Mesendoderm (in vitro differentiated cells): ENCODE measurements at places on chromosomes 13 and 19.

- DNase-seq: peak; percentile 99
Measured at GRCh38 chr13:35855531-35856019, 275.6 kb downstream of the DCLK1 start.

GRCh38 chr13:99218969-99219368, 18.3 kb downstream of the UBAC2 start:
- no peak for DNase-seq

DNA sequence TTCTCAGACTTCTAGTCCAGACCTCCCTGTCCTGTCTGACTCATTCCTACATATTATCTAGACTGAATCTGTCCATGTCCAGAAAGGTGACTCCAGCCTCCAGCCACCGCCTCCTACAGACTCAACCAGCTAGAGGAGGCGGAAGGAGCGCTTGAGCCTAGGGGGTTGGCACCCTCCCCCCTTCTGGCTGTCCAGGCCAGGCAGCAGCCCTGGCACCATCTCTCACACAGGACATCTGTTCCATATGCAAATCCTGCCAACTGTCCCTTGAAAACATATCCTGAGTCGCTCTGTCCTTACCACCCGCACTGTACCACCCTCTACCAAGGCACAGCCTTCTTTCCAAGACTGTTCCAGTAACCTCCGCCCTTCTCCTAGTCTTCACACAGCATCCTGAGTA, 150.7 kb upstream of the WASF3 start:
- DNase-seq: no peak

DNA sequence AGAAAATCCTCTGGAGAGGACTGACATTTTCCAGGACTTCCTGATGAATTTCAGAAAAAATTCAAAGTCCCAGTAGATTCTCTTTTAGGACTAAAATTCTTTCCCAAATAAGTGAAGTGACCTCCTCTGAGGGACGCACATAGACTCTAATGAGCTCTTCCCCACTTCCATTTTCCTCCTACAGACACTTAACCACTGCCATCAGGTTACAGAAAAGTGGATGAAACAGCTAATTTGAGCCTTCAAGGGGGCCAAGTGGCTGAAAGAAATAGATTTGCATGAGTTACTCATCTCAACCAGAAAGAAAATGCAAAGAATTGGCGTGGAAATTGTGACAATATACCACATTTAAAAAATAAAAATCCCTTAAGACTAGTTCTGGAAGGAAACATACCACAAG, 185.3 kb upstream of the EDNRB start:
- DNase-seq: no peak

- no peak for DNase-seq
Measured at GRCh38 chr13:108315991-108316390, 46.5 kb downstream of the TNFSF13B start.

GRCh38 chr13:86541461-86541860, 742.2 kb upstream of the SLITRK6 start:
- no peak for DNase-seq

DNA sequence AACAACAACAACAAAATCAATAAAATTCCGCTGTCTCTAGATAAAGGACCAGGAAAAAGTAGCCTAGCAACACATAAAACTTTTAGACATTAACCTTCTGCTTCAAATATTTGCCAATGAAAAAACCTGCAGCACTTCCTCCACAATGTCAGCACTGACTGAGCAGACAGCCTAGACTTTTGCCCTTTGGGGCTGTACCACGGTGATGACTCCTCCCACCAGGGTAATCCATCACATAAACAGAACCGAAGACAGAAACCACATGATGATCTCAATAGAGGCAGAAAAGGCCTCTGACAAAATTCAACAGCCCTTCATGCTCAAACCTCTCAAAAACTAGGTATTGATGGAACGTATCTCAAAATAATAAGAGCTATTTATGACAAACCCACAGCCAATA, 30.2 kb upstream of the TRPC4 start:
- DNase-seq: no peak

DNA sequence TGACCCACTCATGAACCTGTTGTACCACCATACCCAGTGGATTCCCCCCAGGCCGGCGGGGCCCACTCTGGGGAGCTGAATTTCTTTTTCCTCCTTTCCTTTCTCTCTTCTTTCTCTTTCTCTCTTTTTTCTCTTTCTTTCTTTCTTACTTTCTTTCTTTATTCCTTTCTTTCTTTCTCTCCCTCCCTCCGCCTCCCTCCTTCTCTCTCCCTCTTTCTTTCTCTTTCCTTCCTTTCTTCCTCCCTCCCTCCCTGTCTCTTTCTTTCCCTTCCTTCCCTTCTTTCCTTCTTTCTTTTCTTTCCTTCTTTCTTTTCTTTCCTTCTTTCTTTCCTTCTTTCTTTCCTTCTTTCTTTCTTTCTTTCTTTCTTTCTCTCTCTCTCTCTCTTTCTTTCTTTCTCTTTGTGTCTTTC, 327.7 kb downstream of the ZNF536 start:
- DNase-seq: no peak

- DNase-seq: no peak
Measured at GRCh38 chr13:98819382-98820010, 67.0 kb upstream of the SLC15A1 start.

DNA sequence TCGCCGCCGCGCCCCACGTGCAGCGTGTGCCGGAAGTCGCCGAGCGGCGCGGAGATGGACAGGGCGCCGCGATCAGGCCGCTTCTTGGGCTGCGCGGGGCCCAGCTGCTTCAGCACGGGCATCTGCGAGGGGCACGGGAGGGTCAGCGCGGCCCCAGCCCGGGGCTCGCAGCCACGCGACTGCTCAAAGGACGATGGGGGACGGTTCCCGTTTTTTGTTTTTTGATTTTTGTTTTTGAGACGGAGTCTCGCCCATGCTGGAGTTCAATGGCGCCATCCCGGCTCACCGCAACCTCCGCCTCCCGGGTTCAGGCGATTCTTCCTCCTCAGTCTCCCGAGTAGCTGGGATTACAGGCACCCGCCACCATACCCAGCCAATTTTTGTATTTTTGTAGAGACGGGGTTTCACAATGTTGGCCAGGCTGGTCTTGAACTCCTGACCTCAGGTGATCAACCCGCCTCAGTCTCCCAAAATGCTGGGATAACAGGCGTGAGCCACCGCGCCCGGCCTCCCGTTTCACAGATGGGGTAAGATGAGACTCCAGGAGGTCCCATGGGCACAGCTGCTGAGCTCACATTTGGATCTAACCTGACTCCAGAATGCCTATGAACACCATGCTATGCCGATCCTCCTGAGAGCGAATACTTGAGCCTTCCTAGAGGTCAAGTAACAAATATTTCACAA, 2.0 kb upstream of the LENG9 start:
- DNase-seq: no peak

- DNase-seq: no peak
Measured at GRCh38 chr13:46896341-46897137, at the start of gene HTR2A. TSS of gene HTR2A (minus strand) at chr13:46897053. CDS start at chr13:46895906, 1,147 bp downstream.
